ENCODE measurements at places on chromosomes 2 and 18.

GRCh38 chr2:135473567-135473966 is 57.5 kb downstream of the ZRANB3 start:
- peak; percentile 22 for DNase-seq

DNA sequence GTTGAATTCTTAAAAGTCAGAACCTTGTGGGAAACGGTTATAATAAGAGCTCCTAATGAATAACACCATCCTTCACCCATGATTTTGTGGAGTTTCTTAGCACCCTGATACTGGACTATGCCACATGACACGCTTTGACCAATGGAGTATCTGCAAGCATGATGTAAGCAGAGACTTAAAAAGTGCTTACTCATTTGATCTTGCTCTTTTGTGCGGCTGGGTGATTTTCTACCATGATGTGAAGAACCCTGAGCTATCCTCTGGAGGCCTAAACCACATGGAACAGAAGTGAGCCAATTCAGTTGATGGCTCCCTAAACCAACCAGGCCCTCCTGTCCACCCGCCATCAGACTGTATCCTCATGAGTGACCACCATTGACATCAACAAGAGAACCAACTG is 70.9 kb downstream of the TCF4 start:
- DNase-seq: no peak

DNA sequence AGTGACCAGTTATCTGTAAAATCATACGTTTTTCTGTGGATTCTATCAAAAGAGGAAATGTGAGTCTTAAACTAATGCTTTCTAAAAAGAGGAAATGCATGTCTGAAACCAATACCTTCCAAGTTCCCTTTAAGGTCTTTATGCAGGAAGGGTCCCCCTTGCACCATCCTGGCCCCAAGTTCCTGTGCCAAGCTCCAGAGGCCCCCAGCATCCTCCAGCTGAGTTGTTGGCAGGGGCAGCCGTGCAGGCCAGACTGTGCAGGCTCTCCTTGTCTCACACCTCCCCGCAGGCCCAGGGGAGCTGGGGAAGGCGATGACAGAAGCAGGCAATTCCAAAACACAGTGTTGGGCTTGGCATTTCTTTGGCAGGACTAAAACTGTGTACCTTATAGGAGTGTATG is 39.2 kb downstream of the DPYSL5 start:
- DNase-seq: no peak

DNA sequence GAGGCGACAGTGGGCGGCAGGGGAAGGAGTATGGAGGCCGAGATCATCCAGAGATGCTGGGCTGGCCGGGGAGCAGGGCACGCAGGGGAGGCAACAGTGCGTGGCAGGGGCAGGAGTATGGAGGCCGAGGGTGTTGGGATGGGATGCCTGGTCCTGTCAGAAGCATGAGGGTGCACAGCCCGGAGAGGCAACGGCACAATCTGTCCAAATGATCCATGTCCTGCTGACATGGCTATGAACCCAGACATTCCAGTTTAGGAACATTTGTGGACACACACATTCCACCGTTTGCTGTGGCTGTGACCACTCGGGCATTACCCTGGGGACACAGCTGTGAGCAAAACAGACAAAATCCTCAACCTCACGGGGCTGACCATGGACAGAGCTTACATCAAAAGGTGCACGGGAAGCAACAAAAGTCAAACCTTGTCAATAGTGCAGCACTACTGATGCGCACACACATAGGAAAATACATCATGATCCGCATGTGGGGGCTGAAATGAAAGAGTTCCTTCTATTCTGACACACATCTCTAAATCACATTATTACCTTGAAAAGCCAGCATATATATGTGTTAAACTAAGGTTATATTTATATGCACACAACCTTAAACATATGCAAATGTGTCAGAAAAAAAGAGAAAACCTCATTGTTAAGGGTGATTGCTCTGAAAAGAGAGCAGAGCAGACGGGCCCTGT is 144.0 kb upstream of the GPC1 start:
- no peak for DNase-seq

DNA sequence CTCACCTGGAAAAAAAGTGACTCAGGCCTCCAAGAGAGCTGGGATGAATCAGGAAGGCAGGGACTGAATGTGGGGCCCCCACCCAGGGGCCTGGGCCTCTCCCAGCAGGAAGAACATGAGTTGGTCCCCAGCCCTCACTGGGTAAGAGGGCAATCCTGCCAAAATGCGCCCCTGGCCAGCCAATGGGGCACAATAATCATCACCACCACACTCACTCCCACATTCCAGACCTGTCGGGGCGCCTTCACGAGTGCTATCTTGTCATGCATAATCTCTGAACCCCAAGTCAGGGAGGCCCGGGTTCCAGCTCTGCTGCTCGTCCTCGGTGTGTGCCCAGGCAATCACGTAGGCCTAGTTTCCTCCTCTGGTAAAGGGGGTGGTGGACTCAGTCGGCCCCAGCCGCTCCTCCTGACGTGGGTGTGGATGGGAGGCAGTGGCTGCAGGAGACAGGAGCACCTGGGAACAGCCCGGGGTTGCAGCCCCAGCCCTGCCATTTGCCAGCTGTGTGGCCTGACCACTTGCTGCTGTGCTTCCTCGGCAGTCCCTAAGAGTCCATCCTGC is 115.1 kb downstream of the CYP26B1 start:
- no peak for DNase-seq

- no peak for DNase-seq
Measured at GRCh38 chr2:191866675-191867506, 20.0 kb upstream of the CAVIN2 start.
